ENCODE measurements at places on chromosomes 1 and 21. TPM values are rescaled to one million over a fixed set of nuclear protein-coding genes. Genes with fewer than 3 reads are reported as not detected.

TCHH gene
- total RNA-seq = 0.05 TPM

DAB1 gene
- 1.2 TPM for total RNA-seq

TFF2 gene
- total RNA-seq = not detected

SPRR2B gene
- total RNA-seq = not detected

SCAMP3 gene
- total RNA-seq = 88.7 TPM

FCER1G gene
- total RNA-seq = 1.8 TPM

HAO2 gene
- not detected for total RNA-seq

Data from activated CD4-positive, alpha-beta T cell treated with anti-CD3 and anti-CD28 coated beads, Interleukin-2, amount 10 ng/mL, durations not matched to agents 7 days and 5 days (primary cell).